ENCODE measurements at places on chromosomes 2 and 18.

- DNase-seq: peak; percentile 92
Observed at GRCh38 chr2:156331572-156332283, 793 bp downstream of the NR4A2 start.

DNA sequence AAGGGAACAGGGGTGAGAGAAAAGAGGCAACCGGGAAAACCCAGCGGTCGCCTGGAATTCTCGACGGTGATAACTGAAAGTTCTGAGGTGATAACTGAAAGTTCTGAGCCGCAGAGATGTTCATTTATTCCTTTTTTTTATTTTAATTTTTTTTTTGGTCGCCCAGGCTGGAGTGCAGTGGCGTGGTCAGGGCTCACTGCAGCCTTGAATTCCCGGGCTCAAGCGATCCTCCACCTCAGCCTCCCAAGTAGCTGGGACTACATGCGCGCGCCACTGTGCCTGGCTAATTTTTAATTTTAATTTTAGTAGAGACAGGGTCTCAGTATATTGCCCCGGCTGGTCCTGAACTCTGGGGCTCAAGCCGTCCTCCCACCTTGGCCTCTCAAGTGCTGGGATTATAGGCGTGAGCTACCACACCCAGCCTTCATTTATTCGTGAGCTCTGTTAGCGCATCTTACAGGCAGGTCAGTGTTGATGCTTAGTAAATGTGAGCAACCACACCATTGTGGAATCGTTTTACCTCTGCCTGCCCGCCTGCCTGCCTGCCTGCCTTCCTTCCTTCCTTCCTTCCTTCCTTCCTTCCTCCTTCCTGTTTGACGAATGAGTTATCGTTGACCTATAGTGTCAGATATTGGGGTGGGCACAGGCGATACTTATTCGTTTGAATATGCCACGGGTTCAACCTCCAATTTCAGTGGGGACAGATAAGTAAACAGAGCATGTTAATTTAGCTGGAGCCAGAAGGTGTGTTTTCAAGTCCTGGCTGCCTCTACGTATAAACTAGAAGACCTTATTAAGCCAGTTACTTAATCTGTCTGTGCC is 557 bp upstream of the E2F6 start:
- no peak for DNase-seq

DNA sequence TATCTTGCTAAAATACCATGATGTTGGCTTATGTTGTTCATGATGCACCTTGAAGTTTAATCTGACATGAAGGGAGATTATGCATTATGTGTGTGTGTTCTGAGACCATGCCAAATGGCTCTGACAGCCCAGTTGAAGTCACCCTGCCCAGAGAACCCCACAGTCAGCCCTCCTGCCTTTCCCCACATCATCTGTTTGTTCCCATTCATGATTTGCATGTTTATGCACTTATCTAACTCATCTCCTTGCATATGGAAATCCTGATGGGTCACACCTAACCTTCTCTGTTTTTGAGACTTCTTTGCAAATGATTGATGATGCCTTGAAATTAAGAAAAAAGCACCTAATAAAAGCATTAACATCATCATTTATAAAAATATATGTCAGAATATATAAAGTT is 752.2 kb downstream of the GALR1 start:
- DNase-seq: no peak

DNA sequence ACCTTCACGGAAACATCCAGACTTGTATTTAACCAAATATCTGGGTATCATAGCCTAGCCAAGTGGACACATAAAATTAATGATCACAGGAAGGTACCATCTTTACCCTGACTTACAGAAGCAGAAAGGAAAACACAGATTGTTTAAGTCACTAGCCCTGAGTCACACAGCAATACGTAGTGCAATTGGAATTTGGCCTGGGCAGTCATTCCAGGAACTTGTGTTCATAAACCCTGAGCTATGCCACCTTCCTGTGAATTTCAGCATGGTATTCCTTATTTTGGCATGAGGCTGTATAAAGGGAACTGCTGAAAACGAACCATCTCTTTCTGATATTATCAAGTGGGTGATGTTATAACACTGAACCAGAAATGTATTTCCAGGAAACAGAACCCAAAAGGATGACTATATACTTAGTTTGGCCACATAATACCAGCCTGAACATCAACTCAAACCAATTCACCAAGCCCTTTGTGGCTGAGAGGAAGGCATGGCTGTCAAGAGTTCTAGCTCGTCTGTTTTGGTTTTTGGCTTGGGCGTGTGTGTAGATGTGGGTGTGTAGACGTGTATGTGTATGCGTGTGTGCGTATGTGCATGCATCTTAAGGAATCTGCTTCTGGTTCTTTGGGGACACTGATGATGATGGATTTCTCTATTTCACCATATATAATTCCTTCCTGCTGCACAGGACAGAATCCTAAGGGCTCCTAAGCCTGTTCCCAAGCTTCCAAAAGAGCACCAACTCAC is 533.4 kb upstream of the ID2 start:
- DNase-seq: no peak

DNA sequence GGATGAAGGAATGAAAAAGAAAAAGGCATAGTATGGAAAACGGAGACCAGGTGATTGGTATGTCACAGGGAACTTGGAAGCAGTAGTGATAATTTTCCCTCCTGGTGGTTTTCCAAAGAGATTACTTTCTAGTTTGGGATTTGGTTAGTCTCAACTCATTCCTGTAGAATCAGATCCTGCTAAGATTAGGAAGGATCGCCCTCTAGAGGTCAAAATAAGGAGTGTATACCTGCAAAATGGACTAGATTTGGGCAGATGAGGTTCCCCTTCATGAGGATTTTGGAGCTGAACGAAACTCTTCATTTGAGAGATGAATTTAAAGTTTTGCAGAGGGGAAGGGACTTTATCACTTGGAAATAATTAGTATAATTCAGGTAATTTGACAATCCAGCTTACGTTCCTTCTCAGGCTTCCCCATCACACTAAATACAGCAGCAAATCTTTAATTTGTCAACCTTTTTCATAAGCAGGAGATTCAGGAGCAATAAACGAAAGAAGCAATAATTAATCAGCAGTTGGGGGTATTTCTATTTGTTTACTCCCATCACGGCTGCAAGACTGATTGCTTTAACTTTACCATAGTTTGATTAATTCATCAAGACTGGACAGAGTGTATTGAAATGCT is 65.2 kb downstream of the CCDC195 start:
- no peak for DNase-seq

Measured in suprapubic skin (tissue), 4 donors.